ENCODE measurements at places on chromosomes 3 and 15. TPM values are rescaled to one million over a fixed set of nuclear protein-coding genes. Genes with fewer than 3 reads are reported as not detected.

The PP2D1 gene
- not detected for total RNA-seq

The FAM174B gene
- total RNA-seq: 1.4 TPM

- no peak for DNase-seq
Observed at GRCh38 chr3:148735597-148735996, 37.9 kb downstream of the AGTR1 start.

DNA sequence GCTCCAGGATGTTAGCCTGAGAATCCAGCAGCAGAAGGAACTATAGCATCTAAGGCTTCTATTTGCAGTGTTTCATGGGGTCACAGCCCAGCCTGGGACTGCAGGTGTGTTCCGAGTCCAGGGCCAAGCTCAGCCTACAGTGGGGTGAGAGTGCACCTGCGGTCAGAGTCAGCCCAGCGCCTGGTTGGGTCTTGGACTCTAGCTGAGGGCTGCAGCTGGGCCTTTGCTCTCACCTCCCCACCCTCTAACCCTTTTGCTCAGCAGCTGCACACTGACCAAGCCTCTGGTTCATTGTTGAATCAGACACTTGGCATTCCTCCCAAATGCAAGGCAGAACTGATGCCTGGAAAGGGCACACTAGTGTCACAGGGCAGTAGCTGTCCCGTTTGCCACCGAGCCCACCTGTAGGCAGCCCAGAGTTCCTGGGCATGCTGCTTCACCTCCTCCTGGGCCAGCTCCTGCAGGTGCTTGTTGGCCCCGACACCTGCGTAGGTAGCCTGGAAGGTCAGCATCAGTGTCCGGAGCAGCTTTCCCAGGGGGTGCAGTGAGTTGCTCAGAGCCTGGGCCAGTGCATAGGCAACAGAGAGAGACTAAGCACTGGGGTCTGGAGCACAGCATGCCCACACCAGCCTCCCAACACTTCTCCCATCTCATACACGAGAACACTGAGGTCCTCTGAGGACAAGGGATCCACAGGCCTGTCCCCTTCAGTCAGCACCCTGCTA, 17.5 kb downstream of the ALS2CL start:
- no peak for DNase-seq

GRCh38 chr3:102471001-102471400, 36.2 kb downstream of the ZPLD1 start:
- DNase-seq: no peak

- no peak for DNase-seq
Observed at GRCh38 chr3:99344216-99344615, 294.2 kb upstream of the COL8A1 start.

DNA sequence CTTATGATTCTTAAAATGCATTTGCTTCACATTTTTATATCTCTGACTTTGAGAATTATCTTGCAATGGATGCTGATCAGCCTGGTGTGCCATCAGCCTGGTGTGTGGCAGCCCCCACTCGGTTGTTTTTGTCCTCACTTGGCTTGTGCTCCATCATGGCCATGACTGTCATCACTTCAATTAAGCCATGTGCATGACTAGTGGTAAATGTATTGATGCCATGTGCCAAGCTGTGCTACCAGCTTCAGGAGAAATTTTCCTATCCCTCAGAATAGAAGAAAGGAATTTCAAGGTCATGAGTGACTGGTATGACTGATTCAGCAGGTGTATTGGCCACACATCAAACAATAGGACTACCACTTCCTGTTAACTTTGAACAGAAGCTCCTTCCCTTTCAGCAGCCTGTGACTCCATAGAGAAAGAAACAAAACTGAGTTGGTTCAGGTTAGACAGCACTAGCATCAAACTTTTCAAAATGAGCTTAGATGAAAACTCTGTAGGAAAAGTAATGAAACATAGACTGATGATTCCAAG, 251.7 kb downstream of the GRM7 start:
- DNase-seq: no peak

DNA sequence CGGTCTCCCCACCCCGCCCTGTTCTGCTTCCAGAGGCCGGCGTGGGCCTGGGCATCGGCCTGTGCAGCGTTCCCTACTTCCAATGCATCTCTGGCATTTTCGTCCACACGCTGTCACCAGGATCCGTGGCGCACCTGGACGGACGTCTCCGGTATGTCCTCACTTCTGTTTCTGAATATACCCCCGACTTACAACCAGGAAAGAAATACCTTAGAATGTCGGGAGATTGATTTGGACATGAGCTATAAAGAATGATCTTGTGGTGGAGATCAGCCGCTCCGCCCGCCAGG, 41.4 kb downstream of the STARD5 start:
- no peak for DNase-seq

GRCh38 chr15:67903708-67904107, 63.9 kb upstream of the RNU6-1 start:
- no peak for DNase-seq

GRCh38 chr3:64187065-64187959, 38.0 kb downstream of the PRICKLE2 start:
- DNase-seq: no peak

GRCh38 chr3:129553719-129554118, 10.7 kb downstream of the H1-8 start:
- DNase-seq: no peak

GRCh38 chr3:72448858-72449257, 399.4 kb downstream of the SHQ1 start:
- no peak for DNase-seq

DNA sequence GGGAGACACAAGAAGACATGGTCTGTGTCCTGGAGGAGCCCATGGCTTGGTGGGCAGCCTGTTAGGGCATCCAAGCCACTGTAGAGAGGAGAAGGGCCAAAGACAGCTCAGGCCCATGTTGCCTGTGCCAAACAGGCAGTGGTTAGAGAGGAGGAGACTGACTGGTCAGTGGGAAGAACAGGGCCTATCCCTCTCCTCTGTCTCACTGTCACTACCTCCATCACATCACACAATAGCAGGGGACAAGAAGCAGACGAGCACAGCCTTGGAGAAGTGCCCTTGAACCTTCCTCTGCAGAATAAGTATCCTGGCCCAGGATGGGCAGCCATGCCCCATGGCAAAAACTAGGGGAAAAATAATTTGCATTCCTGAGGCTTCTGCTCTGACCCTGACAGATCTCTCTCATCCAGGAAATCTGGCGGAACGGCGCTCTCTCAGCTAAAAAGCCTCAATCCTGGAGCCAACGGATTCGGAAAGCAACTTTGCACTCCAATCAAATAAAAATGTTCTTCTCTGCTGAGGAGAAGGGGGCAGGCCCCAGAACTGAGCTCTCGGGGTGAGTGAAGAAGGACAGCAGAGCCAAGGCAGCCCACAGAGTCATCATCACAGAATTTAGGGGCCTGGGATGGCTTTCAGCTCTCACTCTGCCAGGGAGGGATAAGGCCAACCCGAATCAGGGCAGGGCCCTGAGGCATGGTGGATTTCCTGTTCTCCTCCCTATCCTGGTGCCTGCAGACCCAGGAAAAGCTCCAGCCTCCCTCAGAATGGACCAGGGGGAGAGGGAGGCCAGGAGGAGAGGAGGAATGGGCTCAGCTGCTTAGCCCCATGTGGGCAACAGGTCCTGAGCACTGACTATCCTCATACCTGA, 1.6 kb downstream of the SHF start:
- DNase-seq: no peak

DNA sequence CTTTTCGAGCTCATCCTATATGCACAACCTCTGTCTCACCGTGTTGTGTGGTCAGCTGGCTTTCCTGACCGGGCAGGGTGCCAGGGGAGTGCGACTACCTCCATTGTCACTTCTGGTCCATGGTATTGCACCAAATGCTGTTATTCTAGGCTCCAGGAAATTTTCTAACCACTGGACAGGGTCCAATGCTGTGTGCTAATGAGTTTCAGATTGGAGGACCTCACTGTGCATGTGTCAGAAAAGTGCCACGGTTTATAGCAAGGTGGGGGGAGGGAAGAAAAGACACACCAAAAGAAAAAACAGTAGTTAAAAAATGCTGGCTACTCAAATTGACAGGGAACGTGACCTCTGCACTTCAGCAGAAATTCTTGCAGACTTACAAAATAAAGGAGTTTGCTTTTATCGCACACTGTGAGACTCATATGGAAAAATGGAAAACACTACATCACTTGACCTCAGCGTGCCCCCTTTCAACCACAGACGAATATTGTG, 480.1 kb downstream of the FOXP1 start:
- no peak for DNase-seq

DNA sequence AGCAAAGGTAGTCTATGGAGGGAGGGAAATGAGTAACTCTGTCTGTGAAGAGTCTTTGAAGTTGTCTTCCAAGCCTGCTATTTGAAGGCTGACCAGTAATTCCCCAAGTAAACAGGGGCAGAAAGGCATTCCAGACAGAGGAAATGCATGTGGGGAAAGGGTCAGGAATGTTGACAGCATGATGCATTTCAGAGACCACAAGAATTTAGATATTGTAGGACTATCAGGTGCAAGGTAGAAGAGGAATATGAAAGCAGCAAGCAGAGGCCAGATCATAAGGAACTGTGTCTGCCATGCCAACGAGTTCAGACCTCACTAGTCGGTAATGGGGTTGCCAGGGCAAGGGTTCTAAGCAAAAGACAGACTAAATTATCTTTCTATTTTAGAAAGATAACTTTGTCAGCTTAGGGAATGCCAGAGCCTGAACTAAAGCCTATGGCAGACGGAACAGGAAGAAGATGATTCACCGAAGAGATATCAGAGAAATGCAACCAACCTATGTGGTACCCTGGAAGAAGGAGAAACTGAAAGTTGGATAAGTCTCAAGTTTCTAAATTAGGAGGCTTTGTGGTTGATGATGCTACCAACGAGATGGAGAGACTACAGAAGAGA, 327.0 kb upstream of the RORA start:
- no peak for DNase-seq

Measured in CD8-positive, alpha-beta T cell (primary cell).